ENCODE measurements at places on chromosomes 2 and 18. TPM values are rescaled to one million over a fixed set of nuclear protein-coding genes. Genes with fewer than 3 reads are reported as not detected.

AGXT gene
- total RNA-seq = 1.3 TPM

GRCh38 chr2:21770787-21771186, 647.0 kb downstream of the TDRD15 start:
- no peaks in the 10 kb centered on the region for H3K27me3 ChIP-seq
- H3K36me3 ChIP-seq = no peaks in the 10 kb centered on the region
- no peak for DNase-seq
- no peaks in the 10 kb centered on the region for H3K4me1 ChIP-seq
- H3K4me3 ChIP-seq = no peak overlapping the region

- H3K27ac ChIP-seq = no peak overlapping the region
- no peak overlapping the region for H3K4me3 ChIP-seq
- no peaks in the 10 kb centered on the region for H3K36me3 ChIP-seq
- no peak for DNase-seq
- 0 out of 2 replicates have a peak, but pooled peaks cover 3% of the 10 kb centered on the region for H3K4me1 ChIP-seq
- H3K27me3 ChIP-seq = no peaks in the 10 kb centered on the region
Measured at GRCh38 chr2:143121079-143121478, 8.1 kb upstream of the ARHGAP15 start.

DNA sequence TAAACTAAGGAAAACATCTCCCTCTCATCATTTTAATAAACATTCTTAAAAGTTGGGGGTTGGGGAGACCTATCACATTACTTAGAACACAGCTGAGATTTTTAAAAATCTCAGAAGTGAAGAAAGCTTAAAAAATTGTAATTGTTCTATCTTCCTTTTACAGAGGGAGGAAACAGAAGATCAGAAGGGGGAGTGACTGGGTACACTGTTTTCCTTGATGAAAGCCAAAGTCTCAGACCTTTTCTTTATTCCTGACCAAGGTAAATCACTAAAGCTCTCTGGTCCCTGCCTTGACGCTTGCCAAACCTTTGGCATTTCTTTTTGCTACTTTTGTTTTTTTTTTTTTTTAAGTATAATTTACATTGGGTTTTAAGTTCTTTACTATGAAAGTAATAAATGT, 85.0 kb upstream of the DTNB start:
- H3K4me1 ChIP-seq = no peaks in the 10 kb centered on the region
- no peaks in the 10 kb centered on the region for H3K27me3 ChIP-seq
- no peak for DNase-seq
- peaks cover 45% of the 10 kb centered on the region for H3K36me3 ChIP-seq
- H3K4me3 ChIP-seq = no peak overlapping the region

DNA sequence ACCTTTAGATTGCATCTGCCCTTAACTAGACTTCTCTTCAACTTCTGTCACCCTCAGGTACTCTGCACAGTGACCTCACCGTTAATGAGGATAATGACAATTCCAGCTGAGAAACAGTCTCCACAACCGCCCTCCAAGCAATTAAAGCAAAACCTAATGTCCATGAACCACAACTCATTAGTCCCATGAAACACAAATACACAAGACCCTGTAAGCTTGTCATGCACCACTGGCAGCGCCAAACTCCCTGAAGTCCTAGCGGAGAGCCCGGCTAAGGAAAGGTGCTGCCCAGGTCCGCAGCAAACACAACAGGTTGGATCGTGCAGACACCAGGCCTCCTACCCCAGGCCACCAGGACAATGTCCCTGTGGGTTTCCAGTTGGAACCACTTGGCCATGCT, 7.4 kb downstream of the SMAD7 start:
- H3K4me3 ChIP-seq = no peak overlapping the region
- DNase-seq = no peak
- H3K27ac ChIP-seq = peak overlapping the region; percentile 79
- H3K36me3 ChIP-seq = no peaks in the 10 kb centered on the region
- no peaks in the 10 kb centered on the region for H3K27me3 ChIP-seq
- H3K4me1 ChIP-seq = peaks cover 48% of the 10 kb centered on the region

GRCh38 chr18:46502444-46502843, 154.6 kb downstream of the LOXHD1 start:
- peak; percentile 59 for DNase-seq
- no peaks in the 10 kb centered on the region for H3K4me1 ChIP-seq
- no peak overlapping the region for H3K4me3 ChIP-seq
- H3K36me3 ChIP-seq = no peaks in the 10 kb centered on the region
- H3K27me3 ChIP-seq = no peaks in the 10 kb centered on the region
- no peak overlapping the region for H3K27ac ChIP-seq

UGT1A8 gene
- not detected for total RNA-seq

DNA sequence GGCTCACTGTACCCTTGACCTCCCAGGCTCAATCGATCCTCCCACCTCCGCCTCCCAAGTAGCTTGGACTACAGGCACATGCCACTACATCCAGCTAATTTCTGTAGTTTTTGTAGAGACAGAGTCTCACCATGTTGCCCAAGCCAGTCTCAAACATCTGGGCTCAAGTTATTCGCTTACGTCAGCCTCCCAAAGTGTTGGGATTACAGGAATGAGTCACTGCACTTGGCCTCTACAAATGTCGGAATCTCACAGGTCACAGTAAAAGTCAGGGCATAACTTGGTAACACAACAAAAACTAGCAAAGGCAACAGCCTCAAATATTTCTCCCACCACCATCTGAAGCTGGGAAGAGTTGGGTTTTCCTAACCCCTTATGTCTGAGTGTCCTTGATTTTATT, 25.3 kb downstream of the SCG2 start:
- no peaks in the 10 kb centered on the region for H3K36me3 ChIP-seq
- no peak overlapping the region for H3K27ac ChIP-seq
- 0 out of 2 replicates have a peak, but pooled peaks cover 3% of the 10 kb centered on the region for H3K27me3 ChIP-seq
- H3K4me1 ChIP-seq = no peaks in the 10 kb centered on the region
- DNase-seq = peak; percentile 13
- no peak overlapping the region for H3K4me3 ChIP-seq
